ENCODE measurements at places on chromosomes 3 and 15.

DNA sequence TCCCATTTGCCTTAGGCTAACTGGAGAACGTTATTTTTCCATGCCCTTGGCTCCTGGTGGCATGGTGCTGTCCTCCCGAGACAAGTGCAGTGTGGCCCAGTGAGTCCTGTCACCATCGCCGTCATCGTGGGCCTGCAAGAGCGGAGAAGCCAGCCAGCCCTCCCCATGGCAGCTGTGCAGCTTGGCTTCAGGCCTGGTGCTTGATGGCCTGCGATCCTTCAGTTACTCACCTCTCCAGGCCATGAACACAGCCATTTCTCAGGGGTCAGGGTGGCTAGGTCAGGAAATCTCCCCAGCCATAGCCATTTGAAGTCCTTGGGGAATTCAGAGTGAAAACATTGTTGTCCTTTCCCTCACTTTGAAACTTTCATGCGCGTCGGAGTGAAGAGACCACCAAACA lies 189.0 kb upstream of the RGMA start:
- DNase-seq: no peak

- no peak for DNase-seq
These were observed 18.1 kb downstream of the STAB1 start for GRCh38 chr3:52513281-52513680.

GRCh38 chr3:48696601-48697000 lies 10.9 kb upstream of the NCKIPSD start:
- no peak for DNase-seq

- no peak for DNase-seq
These were observed 279.0 kb downstream of the OXSM start for GRCh38 chr3:26068890-26069289.

- DNase-seq: no peak
These were observed 64.7 kb downstream of the IGF1R start for GRCh38 chr15:98712845-98713584.

- DNase-seq: no peak
These were observed 10.2 kb upstream of the FBLN2 start for GRCh38 chr3:13538520-13539291.

DNA sequence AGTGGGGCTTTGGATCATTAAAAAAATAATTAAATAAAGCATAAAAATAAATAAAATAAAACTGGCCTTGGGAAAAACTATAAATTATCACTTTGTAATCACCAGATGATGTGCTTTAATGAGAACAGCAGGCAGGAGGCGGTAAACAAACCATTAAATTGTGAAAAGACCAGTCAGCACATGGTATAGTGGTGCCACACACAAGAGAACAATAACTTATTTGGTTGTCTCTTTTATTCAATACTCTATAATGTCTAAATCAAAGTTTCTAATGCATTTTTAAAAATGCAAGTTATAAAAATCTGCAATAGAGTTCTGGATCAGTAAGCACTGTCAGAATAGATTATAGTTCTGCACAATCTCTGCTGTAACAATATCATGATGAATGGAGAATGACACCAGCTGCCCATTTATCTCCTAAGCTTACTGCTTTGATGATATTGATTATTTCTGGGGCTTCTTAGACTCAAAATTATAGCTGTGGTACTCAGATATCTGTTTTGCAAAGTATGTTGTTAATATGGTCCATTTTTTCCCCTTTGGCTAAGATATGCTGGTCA lies 259.3 kb downstream of the NAALADL2 start:
- no peak for DNase-seq

- DNase-seq: peak; percentile 34
These were observed 116.4 kb downstream of the GREM1 start for GRCh38 chr15:32834156-32834555.

- no peak for DNase-seq
These were observed 17.7 kb downstream of the CCDC80 start for GRCh38 chr3:112623213-112623612.

DNA sequence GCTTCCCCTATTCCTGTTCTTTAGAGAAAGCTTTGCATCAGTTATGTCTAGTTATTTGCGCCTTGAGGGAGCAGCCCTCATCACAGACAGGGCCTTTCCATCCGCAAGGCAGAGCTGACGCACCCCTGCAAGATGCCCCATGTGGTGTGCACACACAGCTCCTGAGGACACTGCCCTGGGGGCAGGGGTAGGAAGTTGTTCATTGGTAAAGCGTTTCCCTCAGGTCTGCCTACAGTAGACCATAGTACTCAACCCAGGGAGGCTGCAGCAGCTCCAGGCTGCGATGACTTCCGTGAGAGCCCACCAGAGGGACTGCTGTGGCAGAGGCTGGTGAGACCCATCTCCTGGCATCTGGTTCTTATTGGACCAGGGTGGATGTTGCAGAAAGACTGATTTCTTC lies 55.1 kb upstream of the PLXNA1 start:
- DNase-seq: no peak

DNA sequence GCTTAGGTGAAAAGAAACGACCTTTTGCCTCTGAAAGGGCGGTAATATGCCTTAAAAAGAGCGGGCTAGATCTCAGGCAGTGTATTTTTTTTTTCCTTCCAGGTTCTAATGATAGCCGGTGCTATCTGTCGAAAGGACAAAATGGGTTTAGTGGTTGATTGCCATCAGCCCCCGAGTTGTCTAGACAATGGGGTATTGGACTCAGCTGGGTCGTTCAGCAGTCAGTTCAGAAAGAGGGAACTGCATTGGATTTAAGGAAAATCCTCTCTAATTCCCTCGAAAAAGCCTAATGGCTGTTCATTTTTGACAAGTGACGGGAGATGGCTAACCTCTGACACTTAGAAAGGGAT lies 728 bp downstream of the EIF2B5 start:
- no peak for DNase-seq

- DNase-seq: no peak
These were observed 9.8 kb downstream of the HMCES start for GRCh38 chr3:129288446-129288845.

- no peak for DNase-seq
These were observed 317.6 kb upstream of the MME start for GRCh38 chr3:154762486-154762885.

DNA sequence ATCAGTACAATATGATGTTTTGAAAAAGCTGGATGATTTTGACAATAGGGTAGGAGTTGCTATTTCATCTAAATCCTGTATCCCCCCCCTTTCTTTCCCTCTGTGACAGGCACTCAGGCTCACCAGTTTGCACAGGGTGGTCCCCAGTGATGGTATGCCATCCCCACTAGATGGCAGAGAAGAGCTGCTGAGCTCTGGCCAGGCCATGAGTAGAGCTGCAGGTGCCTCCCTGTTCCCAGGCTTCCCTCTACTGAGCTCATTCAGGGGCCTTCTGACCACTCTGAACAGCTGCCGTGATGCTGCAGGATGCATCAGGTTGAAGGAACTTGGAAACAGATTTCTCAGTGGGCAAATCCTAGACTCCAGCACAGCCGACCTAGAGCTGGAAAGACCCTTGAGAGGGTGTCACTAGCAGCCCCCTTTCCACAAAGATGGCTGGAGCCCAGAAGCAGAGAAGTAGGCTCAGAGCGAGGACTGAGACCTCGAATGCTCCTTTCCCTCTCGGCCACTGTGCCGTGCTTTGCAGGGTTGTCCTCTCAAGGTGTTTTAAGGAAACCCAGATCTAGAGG lies 45.1 kb downstream of the EFCAB12 start:
- DNase-seq: peak; percentile 83

GRCh38 chr15:39828374-39828931 lies 45.8 kb upstream of the FSIP1 start:
- DNase-seq: peak; percentile 34

DNA sequence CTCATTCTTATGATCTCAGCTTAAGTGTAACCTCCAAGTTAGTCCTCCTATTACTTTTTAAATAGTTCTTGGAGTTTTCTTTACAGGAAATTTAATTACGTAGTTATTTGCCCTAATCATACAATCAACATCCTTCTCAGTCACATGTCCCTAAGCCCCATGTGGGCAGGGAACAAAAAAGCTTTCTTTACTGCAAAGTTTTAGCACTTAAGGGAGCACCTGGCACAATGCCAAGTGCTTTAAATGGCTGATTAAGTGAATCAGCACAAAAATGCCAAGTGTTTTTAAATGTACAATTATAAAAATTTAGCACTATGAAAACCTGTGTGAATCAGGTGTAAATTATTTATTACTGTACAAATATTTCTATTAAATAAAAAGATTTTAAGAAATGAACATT lies 445.3 kb downstream of the C3orf38 start:
- no peak for DNase-seq

DNA sequence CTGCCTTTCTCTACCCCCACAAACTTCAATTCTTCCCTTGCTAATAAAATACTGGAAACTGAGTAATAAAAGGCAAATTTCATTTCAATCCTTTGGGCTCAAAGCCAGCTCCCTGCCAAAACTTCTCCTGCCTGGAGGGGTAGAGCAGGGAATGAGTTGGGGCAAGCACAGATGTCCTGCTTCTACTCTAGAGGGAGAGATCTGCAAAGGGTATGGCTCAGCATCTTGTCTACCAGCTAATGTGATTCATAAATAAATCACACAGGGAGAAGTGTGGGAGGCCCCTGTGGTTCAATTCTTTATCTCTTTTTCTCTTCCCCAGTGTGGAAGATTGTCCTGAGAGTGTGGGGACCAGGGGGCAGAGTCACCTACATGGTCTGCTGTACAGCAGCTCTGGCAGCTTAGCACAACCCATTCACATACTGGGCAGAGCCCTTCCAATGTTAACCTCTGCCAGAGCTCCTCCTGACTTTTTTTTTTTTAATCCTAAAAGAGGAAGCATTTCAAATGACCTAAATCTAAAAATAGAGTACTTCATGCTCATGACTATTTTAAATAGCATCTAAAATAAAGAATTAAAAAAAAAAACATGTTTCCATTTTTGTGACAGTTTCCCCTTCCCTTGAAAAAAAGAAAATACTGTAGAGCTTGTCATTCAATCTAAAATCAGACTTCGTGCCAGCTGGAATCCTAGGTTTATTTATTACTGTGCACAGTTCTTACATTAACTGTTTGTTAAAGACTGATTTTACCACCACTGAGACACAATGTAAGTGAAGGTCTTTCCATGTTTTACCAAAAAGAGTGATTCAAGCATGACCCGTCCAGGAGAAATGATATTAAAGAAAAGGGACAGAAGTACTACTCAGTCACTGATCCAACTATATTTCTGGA lies 1083.7 kb upstream of the CFAP20DC start:
- DNase-seq: no peak

- no peak for DNase-seq
These were observed 8.8 kb downstream of the TMEM40 start for GRCh38 chr3:12750223-12750622.
